ENCODE measurements at places on chromosomes 16 and 17.

GRCh38 chr17:17175917-17176316 lies 30.2 kb downstream of the PLD6 start:
- DNase-seq, result no peak

GRCh38 chr16:88500255-88500661 lies 47.2 kb downstream of the ZFPM1 start:
- no peak for DNase-seq

DNA sequence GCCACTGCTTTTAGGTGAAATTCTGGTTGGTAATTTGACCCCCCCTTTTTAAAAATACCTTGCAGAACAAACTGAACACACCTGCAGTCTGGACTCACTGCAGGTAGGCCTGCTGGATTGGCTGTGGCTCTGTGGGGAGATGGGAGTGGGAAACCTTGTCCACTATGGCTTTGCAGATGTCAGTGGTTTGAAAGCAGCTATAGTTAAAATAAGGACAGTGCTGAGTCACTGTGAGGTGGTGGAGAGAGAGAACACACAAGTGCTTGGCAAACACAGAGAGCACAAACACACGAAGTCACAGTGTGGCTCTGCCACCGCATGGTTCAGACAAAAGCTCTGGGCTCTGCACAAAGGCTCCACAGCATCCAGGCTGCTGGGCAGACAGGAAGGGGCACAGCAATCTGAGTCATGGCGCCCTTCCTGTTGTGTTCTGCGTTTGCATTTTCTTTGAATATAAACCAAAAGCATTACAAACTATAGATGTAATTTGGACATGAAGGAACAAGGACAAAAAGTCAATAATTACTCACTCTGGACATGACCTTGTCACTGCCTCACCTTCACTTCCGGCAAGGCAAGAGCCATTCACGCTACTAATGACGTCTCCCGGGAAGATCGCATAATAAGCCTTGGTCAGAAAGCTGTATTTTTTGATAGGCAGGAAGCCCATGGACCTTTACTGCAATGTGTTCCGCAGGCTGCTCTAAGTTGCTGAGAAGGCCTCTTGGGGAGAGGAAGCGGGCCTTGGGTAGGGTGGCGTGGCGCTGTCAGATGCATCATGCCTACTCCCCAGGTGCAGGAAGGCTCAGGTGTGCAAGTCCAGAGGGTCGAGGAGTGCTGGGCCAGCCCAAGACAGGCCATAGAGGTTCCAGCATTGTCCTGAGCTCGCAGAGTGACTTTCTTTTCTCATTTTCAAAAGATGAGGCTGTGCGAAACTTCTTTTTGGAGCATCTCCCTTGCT lies 60.1 kb upstream of the MED9 start:
- no peak for DNase-seq

DNA sequence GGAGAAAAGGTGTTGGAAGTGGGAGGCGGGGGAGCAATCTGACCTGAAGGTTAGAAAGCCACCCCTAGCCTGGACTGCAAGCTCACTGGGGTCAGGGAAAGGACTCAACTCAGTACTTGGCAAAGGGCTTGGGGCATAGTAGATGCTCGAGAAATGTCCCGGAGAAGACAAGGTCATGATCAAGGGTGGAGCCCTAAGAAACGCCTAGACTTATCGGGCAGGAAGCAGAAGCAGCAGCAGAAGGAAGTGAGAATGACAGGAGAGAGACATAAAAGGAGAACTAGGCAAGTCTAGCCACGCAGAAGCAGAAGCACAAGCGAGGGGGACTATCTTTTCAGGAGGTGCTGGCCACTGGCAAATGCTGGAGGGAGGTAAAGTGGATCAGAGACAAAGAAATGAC lies 10.2 kb downstream of the COTL1 start:
- DNase-seq, result no peak

DNA sequence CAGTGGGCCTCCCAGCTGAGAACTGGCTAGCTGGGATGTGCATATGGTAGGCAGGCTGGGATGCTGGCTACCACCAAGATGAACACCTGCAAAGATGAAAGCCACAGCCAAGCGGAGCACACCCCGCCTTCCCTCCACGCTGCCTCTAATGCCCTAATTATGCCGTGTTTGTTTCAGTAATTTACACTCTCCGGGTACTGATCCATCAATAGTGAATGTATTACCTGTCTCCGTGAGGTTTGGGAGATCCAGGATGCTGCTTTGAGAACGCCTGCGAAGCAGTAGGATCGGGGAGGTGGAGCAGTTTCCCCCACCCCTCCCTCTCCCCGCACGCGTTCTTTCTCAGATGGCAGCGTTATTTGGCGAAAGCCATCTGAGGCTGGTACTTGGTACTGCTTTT lies 28.9 kb upstream of the GSE1 start:
- DNase-seq, result no peak

- DNase-seq, result no peak
Measured at GRCh38 chr17:75442168-75443103, 14.0 kb upstream of the TMEM94 start.

- DNase-seq, result no peak
Measured at GRCh38 chr17:34252095-34252443, 3.0 kb upstream of the CCL2 start.

DNA sequence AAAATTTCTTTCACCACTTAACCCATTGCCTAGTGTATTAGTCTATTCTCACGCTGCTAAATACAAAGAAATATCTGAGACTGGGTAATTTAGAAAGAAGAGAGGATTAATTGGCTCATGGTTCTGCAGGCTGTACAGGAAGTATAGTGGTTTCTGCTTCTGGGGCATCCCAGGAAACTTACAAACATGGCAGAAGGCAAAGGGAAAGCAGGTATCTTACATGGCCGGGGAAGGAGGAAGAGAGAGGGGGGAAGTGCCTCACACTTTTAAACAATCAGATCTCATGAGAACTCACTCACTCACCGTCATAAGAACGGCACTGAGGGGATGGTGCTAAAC lies 931.4 kb upstream of the SOX9 start:
- DNase-seq, result no peak

GRCh38 chr16:4648917-4649316 lies 24.3 kb downstream of the MGRN1 start:
- no peak for DNase-seq

DNA sequence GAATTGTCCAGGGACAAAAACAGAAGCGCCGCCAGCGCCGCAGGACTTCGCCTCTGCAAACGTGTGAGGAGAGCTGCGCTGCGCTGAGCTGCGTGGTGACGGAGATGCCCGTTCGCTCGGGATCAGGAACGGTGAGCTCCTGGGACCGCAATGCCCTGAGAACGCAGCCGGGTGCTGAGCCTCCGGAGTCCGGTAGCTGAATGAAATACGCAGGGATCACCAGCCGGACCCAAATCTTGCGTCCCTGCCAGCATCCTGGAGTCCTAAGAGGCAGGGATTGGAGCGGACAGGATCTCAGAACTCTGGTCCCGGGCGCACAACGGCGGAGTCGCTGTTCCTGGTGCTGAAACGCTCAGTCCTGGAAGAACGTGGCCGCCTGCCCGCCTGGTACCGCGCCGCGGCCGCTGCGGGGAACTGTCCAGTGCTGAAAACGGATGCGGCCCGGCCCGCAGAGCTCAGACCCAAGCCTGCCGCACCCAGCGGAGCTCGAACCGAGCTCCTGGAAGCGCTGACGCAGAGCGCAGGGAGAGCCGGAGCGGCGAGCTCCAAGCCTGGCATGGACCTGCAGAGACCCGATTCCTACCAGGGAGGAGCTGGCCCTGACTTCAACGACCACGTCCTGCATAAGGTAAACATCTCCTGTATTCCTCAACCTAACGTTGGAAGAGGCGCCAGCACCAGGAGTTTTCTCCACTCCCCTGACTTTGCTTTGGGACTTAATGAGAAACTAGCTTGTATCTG lies 41.5 kb downstream of the CD300LF start:
- peak; percentile 76 for DNase-seq

DNA sequence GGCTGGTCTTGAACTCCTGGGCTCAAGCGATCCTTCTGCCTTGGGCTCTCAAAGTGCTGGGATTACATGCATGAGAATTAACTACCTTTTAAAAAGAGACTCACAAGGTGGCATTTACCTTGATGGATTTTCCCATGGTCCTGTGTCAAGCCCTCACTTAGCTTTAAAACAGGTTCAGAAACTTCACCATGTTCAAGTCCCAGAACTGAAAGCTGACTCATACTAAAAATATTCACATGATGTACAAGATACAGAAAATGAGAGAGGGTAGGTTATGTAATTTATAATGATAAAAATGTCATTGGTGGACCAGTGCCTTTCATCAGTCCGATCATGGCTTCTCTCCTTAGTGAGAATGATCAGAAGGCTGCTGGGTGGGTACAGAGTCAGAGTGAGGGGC lies 4.3 kb upstream of the AKAP1 start:
- no peak for DNase-seq

DNA sequence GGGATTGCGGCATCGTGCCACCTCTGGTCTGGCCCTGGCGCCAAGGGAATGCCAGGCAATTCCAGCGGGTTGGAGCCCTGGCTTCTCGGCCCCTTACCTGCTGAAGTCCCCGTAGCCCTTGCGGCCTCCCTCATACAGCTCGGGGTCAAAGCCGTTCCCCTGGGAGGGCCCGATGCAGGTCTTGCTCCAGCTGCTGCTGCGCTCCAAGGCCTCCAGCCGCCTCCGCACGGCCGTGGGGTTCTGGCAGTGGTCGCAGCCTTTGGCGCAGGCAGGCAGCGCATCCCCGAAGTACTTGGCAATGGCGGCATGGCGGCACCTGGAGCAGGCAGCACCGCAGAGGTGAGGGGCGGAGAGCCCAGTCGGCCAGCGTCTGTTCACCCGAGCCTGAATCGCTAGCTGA lies 1.9 kb upstream of the SMIM5 start:
- DNase-seq, result no peak

GRCh38 chr17:42407289-42407836 lies 15.7 kb downstream of the CAVIN1 start:
- DNase-seq, result no peak

- DNase-seq, result no peak
Measured at GRCh38 chr17:1001640-1002411, 4.9 kb downstream of the TIMM22 start.

- DNase-seq, result no peak
Measured at GRCh38 chr17:17792551-17793377, 44.0 kb downstream of the SREBF1 start.

GRCh38 chr16:89178453-89179147 lies 7.1 kb downstream of the CDH15 start:
- DNase-seq, result no peak

DNA sequence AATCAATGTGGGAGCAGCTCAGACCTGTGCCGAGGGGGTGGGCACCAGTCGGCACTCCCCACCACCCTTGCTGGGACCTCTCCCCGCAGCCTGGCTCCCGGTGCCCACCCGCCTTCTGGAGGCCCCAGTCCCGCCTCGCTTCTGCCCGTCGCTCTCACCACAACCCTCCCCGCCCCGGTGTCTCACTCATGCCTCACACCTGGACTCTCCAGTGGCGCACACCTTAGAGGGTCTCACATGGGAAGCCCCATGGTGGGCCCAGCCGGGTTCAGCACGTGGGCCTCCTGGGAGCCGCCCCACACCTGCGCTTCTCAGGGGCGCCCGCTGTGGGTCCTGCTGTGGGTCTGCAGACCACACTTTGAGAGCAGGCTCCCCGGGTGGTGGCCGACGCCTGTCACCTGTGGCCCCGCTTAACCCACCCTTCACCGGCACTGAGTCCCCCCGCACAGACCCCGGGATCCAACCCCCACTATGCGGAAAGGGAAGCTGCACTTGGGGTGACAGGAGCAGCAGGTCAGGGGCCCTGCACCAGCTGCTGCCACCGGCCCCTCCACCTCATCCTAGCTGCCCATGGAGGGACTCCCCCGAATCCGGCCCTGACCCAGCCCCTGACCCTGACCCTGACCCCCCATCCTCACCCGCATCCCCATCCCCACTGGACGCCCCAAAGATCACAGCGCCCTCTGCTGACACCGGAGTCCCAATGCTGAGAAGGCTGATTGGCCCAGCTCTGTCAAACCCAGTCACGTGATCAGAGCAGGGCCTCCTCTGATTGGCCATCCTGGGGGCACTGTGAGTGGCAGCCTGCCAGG lies 27.4 kb upstream of the SLC38A10 start:
- DNase-seq, result no peak

- DNase-seq, result no peak
Measured at GRCh38 chr17:29054835-29055234, 11.9 kb downstream of the PIPOX start.

DNA sequence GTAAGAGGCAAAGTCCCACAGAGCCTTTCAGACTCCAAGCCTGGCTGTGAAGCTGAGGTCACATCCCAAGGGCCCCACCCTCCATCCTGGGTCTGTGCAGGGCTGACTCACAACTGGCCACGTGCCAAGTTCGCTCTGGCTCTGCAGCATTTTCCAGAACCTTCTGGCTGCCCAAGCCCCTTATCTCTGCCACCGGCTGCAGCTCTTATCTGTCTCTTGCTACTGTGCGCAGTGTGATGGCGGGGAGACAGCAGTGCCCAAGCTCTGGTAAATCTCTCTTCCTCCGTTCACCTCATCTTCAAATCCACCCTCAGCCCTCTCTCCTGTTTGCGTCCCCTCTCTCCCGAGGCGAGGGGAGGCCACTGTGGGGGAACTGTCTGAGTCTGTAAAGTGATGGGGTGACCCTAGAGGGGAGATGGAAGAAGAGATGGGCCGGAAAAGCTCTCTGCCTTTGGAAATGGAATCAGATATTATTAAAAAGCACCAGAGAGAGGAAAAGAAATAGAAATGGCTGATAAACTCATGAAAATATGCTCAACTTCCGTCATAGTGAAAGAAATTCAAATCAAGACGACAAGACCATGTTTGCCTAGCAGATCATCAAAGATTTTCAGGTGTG lies 162.7 kb upstream of the CDC42EP4 start:
- no peak for DNase-seq

DNA sequence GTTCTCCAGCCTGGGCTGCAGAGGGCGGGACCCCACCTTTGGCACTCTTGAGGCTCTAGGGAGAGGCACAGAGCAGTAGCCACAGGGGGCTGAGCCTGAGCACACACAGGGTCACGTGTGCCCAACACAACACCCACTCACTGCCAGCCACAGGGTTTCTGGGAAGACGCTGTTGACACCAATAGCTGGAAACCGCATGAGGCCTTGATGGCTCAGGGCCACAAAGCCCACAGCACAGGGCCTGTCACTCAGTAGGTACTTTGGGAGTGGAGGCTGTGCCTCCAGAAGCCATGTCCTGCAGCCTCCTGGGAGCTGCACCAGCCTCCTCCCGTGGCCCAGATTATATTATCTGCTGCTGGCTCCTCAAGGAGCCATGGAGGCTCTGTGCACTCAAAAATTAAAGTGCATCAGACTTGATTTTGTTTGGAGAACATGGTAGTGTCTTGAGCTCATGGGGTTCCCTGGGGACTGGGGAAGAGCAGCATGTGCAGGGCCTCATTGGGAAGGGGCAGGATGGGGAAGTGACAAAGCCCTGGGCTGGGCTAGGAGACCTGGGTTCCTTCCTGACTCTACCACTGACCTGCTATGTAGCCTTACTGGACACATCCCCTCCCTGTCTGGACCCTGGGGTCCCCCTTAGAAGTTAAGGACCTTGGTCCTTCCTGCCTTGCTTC lies 12.5 kb upstream of the SREBF1 start:
- DNase-seq, result no peak

DNA sequence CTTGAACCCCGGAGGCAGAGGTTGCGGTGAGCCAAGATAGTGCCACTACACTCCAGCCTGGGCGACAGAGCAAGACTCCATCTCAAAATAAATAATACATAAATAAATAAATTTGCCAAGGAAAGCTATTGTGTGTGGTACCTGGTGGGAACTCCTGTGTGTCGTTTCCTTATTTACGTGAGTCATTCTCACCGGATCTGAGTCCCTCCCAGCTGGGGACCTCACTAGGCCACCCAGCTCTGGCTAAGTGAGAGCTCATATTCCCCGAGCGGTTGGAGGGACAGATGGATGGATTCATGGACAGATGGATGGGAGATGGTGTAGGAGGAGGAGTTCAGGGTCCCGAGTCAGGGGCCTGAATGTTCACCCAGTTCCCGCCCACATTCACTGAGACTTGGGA lies 22.9 kb upstream of the C1QL1 start:
- no peak for DNase-seq

All from left renal pelvis (tissue), 4 donors.